ENCODE measurements at places on chromosomes 6 and 20.
A peak's percentile ranks its signal among the peaks of the same experiment; 100 is the strongest.

GRCh38 chr6:165663377-165663735 is 315 bp upstream of the PDE10A start:
- DNase-seq: no peak

DNA sequence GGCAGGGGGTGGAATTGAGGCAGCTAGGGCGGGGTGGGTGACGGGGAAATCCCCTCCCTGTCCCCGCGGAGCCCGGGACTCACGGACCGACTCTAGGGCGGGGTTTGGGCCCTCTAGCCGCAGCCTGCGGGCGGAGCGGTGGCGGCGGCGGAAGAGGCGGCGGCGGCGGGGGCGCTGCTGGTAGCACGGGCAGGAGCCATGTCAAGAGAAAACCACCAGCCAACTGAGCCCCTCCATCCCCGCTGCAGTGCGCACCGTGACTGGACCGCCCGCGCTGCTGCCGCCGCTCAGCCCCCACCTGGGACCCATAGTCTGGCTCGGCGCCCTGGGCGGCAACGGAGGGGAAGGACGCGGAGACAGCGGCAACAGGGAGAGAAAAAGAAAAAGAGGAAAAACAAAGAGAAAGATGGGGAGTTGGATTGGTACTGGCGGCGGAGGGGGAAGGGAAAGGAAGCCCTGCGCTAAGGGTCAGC is 1.2 kb upstream of the C6orf62 start:
- DNase-seq: peak; percentile 67

GRCh38 chr6:82750556-82750955 is 315.1 kb downstream of the UBE3D start:
- DNase-seq: no peak

DNA sequence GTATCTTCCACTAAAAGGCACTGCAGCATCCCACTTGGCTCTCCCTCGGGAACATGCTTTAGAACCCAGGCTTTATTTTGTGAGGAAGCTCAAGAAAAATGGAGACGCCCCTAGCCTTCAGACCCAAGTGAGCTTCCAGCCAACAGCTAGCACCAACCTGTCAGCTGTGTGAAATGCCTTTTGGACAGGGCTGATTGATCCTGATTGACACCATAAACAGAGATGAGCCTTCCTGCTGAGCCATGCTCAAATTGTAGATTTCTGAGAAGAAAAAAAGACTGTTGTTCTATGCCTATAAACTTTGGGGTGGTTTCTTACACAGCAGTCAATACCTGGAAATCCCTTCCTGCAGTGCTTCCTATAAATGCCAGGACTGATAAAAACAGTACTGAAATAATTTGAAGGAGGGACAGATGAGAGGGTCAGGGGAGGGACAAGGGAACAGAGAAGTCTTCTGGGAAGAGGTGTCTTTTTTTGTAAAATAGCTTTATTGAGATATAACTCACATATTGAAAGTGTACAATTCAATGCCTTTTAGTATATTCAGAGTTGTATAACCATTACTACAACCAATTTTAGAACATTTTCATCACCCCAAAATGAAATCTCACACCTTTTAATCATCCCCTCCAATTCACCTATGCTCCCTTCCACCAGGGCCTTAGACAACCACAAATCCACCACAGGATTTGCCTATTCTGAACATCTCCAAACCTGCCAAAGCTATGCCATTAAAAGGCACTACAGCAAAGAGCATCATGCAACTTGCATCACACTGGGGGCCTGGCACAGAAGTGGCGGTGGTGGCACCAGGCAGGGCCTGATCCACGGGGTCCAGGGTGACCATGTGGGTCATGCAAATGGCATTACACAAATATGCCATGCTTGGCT is 2.7 kb upstream of the STK4 start:
- DNase-seq: no peak

- no peak for DNase-seq
Observed at GRCh38 chr20:40768105-40768504, 79.1 kb upstream of the MAFB start.

GRCh38 chr6:113562248-113562647 is 294.9 kb upstream of the MARCKS start:
- DNase-seq: no peak

- DNase-seq: no peak
Observed at GRCh38 chr6:3349388-3350251, 90.9 kb downstream of the PSMG4 start.
